ENCODE measurements at places on chromosomes 1 and 21.

GRCh38 chr1:230747890-230748800, 957 bp downstream of the CAPN9 start:
- DNase-seq = no peak

GRCh38 chr1:218383051-218383450, 37.9 kb downstream of the TGFB2 start:
- DNase-seq = no peak

DNA sequence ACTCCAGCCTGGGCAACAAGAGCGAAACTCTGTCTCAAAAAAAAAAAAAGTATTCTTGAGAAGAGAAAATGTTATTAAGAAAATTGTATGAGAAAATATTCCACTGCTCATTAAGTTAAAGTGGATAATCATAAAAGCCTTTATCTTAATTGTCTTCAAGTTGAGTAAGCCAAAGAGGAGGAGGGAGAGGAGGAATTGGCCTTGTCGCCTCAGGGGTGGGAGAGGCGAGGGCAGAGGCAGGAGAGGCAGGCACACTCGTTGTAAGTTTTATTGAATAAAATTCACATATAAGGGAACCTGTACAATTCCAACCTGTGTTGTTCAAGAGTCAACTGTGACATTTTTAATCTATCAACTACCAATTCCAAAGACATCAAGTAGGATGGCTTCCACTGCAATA, 820.3 kb downstream of the USP25 start:
- no peak for DNase-seq

- no peak for DNase-seq
Measured at GRCh38 chr1:2612591-2613365, 20.0 kb downstream of the MMEL1 start.

GRCh38 chr21:31766899-31767298, 35.0 kb upstream of the SCAF4 start:
- no peak for DNase-seq

GRCh38 chr1:36906555-36906954, 127.8 kb downstream of the GRIK3 start:
- no peak for DNase-seq

DNA sequence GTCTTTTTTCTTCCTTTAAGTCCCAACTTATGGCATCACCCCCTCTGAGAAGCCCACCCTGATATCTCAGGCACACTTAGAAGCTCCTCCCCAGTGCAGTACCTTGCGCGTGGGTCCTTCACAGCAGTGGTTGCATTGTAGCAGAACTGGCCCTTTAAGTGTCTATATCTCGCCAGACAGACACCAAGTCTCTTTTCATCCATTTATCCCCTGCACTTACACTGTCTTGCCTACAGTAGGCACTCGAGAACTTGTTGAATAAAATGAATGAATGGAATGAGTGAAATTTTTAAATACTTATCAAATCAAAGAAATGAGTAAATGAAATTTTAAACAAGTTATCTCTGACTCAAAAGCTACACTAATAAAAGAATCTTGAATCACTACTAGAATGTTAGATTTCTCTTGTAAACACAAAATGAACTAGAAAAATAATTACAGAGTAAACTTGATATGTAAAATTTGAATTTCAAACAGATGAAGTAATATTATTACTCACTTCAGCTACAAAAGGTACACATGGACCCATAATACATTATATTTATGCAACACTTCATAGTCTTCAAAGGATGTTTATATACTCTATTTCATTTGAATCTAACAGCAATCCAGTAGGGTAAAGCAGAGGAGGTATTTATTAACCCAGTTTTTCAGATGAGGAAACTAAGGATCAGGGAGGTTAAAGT, 54.7 kb upstream of the MAN1A2 start:
- DNase-seq = no peak

DNA sequence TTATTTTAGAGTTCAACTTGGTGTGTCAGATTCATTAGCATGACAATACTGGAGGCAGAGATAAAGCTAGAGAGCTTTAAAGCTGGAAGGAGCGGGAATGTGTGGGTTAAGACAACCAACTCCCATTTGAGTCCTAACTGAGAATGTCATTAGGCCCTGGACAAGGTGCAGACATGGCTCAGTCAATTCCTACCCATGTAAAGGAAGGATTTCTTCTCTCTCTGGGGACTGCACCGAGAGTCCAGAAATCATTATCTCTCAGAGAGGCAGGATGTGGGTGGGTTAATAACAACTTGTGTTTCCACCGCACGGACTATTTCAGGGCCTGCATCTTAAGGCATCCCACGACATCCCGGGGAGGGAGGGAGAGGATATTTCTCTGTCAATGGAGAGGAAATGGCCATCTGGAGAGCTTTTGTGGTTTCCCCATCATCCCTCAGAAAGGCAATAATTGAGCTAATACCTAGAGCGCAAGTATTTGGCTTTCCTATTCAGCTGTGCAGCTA, 46.7 kb upstream of the SARS1 start:
- DNase-seq = no peak

All from activated T-cell treated with anti-CD3 and anti-CD28 coated beads, Interleukin-2, amount 50 U/mL, for 48 hours (primary cell).